ENCODE measurements at places on chromosomes 16 and 17.

GRCh38 chr17:3512505-3513171, 36.8 kb downstream of the ASPA start:
- peak; percentile 31 for DNase-seq

DNA sequence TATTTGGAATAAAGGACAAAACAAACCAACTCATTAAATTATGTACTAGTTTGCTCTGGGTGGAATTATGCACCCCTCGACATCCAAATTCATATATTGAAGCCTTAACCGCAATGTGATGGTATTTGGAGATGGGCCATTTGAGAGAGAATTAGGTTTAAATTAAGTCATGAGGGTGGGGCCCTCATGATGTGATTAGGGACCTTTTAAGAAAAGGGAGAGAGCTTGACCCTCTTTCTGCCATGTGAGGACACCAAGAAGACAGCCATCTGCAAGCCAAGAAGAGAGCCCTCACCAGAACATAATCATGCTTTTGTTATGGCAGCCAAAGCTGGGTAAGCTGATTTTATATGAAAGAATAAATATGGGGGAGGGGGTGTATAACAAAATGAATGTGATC, 2.0 kb downstream of the C16orf87 start:
- DNase-seq = no peak

DNA sequence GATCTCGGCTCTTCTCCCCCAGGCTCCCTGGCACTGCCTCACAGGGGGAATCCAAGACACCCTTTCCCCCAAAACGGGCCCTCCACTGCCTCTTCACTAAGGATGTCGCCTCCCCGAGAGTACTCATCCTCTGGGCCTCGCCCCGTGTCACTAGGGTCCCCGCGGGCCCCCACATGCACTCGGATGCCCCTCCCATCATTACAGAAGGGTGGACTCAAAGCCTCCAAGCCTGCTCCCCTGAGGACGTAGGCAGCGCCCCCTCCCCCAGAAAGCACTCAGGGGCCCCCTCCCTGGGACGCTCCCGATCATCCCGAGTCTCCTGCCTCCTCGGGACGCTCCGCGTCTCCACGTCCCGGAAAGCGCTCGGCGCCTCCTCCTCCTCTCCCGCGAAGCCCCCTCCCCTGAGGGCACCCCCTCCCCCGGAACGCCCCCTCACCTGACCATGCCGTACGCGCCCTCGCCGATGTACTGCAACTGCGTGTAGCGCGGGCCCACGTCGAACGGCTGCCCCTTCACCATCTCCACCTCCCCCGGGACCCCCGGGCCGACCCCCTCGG, 338 bp downstream of the MAPK3 start:
- no peak for DNase-seq

GRCh38 chr16:12099451-12100123, 123.1 kb downstream of the SNX29 start:
- DNase-seq = no peak

- DNase-seq = no peak
Measured at GRCh38 chr16:65119901-65120401, 1.9 kb downstream of the CDH11 start.

Data from SHP77 treated with DMSO at 0.1 percent for 48 hours (cell line).